ENCODE measurements at places on chromosomes 2 and 18.

GRCh38 chr2:126733795-126734194 is 77.8 kb downstream of the GYPC start:
- no peak for DNase-seq

GRCh38 chr2:101461381-101461780 is 13.5 kb downstream of the RFX8 start:
- no peak for DNase-seq

- DNase-seq = peak; percentile 42
These were observed 1889.3 kb upstream of the CELF4 start for GRCh38 chr18:39454866-39455265.

GRCh38 chr2:6602471-6602870 is 263.2 kb downstream of the CMPK2 start:
- DNase-seq = no peak

DNA sequence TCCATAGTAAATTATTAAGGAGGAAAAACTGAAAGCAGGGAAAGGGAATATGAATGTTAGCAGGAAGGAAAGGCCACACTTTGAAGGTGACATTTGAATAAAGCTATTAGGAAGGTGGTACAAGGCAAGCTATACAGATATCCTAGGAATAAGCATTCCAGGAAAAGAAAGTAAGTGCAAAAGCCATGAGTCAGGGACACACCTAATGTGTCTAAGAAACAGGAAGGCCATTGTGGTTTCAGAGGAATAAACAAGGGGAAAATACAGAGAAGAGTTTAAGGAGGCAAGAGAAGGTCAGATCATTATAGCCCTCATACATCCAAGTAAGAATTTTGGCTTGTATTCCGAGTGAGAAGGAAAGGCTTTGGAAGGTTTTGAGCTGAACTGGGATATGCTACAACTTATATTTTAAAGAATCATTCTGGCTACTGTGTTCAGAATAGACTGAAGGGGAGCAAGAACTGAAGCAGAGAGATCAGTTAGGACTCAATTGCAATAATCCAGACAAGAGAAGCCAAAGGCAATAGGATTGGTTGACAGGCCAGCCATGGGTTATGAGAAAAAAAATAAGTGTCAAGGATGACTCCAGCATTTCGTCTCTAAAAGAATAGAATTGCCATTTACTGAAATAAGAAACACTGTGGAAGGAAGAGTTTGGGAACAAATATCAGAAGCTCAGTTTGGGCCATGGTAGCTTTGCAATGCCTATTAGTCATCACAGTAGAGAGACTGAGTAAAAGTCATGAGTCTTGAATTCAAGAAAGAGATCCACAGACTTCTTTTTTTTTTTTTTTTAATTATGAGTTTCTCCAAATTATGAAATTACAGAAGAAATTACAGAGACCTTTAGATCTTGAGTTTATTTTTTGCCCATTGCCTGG is 11.3 kb downstream of the RAD51AP2 start:
- peak; percentile 6 for DNase-seq

- DNase-seq = no peak
These were observed 113.2 kb upstream of the ZSWIM2 start for GRCh38 chr2:186962085-186962747.

GRCh38 chr2:220708366-220708765 is 863.7 kb downstream of the EPHA4 start:
- DNase-seq = no peak

DNA sequence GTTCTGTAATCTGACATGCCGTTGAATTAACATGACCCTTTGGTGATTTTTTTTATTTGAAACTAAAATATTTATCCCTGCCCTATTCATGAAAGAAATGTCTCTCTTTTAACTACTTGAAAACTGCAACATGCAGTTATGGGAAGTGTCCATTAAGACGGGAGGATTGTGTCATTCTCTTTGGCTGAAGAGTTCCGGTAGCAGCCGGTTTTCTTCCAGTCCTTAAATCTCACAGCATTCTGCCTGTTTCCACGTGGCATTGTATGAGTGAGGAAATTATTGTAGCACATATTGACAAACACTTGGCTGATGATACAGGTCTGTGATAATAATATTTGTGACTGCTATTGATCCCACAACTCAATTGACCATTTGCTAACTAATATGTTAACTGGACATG is 509.6 kb upstream of the POU3F3 start:
- DNase-seq = no peak

DNA sequence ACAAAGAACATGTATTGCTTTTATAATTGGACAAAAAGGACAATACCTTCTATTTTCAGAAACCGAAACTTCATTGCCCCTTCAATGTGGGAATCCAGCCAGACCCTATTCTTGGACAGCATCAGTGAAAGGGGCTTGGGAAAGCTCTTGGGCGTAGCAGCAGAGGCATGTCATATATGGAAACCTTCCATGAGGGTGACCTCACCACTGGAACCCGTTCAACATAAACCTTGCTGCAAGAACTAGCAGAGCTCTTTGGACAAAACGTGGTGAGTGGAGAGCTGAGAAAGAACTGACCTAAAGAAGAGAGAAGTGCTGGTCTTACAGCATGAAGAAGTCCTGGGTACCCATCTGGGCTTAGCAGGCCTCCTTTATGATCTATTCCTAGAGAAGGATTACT is 22.7 kb upstream of the ACTG2 start:
- DNase-seq = peak; percentile 78

- no peak for DNase-seq
These were observed 10.0 kb downstream of the FLACC1 start for GRCh38 chr2:201347138-201347537.

GRCh38 chr2:158923180-158923594 is 45.3 kb upstream of the TANC1 start:
- no peak for DNase-seq

DNA sequence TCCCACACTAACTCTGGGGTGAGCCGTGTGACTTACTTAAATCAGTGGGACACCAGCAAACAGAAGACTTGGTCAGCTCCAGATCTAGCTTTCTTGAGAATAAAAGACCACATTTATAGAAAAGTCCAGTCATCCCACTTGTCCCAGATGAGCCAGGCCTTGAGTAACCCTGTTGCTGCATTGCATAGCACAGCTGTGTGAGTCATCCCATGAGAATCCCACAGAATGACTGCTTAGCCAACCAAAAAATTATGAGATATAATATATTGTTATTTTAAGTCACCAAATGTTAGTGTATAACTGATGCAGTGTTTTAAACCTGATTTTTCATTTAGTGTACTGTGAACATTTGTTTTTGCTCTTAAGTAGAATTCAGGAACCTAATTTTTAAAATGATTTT is 94.2 kb upstream of the FSHR start:
- DNase-seq = peak; percentile 94

DNA sequence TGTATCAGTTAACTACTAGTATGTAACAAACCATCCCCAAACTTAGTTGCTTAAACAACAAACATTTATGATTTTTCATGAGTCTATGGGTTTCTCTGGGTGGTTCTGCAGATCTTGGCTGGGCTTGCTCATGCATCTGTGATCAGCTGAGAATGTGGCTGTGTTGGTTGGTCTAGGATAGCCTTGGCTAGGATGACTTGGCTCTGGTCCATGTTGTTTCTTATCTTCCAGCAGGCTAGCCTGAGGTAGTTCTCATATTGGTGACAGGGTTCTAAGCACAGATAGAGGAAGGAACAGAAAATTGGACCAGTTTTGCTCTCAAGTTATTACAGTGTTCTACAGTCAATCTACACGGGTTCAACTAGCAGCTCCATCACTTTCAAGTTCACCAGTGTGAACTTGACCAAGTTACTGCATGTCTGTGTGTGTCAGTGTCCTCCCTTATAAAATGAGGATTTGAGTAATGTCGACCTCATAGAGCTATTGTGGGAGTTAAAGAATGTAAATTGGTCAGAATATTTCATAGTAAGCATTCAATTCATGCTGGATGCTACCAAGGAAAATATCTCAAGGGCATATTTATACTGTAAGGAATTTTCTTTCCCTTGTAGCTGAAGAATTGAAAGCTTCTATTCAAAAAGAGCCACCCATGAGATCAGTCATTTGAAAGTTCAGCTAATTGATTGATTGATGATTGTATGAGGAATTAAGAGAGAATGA is 65.3 kb downstream of the MYO3B start:
- no peak for DNase-seq

DNA sequence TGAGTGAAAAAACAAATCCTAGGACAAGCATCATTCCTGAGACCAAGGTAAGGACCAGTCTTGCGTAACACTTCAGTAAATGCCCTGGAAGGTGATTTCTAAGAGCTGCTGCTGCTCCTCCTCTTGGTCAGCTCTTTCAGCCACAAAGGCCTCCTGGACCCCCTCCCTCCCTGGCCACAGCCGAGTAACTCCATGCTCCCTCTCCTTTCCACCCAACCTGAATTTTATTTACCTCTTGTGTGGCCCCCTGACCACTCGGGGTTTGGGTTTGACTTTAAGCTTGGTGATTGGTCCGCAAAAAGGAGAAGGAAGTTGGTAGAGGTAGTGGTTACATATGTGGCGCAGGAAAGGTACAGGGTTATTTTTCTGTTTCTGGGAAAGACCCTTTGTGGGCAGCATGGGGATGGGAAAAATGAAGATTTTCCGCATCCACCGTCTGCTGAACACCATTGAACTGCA is 9.2 kb downstream of the HTRA2 start:
- DNase-seq = no peak

GRCh38 chr2:128505150-128505490 is 186.5 kb upstream of the HS6ST1 start:
- no peak for DNase-seq

GRCh38 chr2:45068571-45069140 is 59.4 kb upstream of the SIX2 start:
- DNase-seq = no peak

- no peak for DNase-seq
These were observed 9.1 kb downstream of the IDH1 start for GRCh38 chr2:208245746-208246145.

DNA sequence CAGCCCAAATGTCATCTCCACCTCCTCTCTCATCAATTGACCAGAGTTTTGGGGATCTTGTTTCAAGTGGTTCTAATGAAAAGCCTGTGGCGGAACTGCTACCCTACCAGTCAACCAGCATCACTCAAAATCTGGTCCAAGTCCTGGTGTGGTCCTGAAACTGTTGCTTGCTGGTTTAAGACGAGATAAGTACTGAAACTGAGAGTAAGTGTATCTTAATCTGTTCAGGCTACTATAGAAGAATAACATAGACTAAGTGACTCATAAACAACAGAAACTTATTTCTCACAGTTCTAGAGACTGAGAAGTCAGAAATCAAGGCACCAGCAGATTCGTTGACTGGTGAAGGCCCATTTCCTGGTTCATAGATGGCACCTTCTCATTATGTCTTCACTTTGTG is 879 bp upstream of the GALNT5 start:
- DNase-seq = peak; percentile 44

- peak; percentile 72 for DNase-seq
These were observed 650.6 kb downstream of the SATB2 start for GRCh38 chr2:198807131-198807530.

DNA sequence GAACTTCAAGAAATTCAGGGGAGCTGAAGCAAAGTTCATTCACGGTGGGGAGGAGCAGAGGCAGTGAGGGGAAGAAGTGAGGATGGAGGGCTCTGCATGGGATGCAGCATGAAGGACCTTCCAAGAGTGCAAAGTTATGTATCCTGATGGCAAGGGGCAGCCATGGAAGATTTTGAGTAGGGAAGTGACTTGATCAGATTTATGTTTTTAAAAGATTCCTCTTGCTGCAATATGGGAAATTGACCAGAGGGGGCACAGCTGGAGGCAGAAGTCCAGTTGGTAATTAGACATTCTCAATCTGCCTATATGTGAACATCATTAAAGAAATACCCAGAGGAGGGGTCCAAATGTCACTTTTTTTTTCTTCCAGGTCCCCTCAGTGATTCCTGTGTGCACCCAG is 21.5 kb upstream of the ANXA4 start:
- DNase-seq = no peak

Data from HCEC 1CT (cell line).